Testis (tissue), 5 donors: ENCODE measurements at places on chromosomes 6 and 20. TPM values are rescaled to one million over a fixed set of nuclear protein-coding genes. Genes with fewer than 3 reads are reported as not detected.
A peak's percentile ranks its signal among the peaks of the same experiment; 100 is the strongest.

DNA sequence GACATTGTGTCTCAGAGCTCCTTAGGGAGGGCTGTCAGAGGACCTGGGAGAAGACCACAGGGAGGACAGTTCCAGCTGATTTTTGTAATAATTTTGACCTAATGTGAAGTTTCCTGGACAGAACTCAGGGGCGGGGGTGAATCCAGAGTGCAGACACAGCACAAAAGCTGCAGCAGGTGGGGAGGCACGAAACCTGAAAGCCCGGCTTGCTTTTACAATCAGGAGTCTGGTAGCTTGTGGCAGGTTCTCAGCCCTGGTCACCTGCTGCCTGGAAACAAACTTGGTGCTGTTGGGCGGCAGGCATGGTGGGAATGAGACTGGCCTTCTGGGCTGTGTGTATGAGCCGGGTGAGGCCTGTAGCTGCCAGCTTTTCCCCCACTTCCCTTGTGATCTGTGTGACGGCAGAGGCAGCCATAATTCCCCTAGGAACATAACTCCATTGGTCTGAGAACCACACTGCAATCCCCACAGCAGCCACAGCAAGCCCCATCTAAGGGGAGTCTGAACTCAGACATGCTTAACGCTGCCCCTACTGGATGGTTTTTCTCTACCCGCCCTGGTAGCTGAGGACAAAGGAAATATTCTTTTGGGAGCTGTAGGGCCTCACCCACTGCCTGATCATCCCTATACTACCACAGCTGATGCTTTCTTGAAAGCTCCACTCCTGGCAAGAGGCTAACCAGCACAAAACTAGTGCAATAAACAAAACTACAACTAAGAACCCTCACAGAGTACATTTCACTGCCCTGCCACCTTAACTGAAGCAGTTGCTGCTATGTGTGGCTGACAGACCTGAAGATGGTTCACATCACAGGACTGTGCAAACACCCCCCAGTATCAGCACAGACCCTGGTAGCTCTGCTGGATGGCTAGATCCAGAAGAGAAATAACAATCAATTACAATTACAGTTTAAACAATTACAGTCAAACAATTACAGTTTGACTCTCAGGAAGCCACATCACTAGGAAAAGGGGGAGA is 1055.1 kb upstream of the GJE1 start:
- no peaks in the 10 kb centered on the region for H3K4me1 ChIP-seq
- no peak overlapping the region for H3K27ac ChIP-seq
- no peaks in the 10 kb centered on the region for H3K36me3 ChIP-seq
- H3K27me3 ChIP-seq: no peaks in the 10 kb centered on the region
- no peak overlapping the region for H3K4me3 ChIP-seq

- H3K4me1 ChIP-seq: no peaks in the 10 kb centered on the region
- H3K36me3 ChIP-seq: no peaks in the 10 kb centered on the region
- DNase-seq: no peak
Observed at GRCh38 chr20:9270831-9271230, 201.9 kb downstream of the PLCB4 start.

DNA sequence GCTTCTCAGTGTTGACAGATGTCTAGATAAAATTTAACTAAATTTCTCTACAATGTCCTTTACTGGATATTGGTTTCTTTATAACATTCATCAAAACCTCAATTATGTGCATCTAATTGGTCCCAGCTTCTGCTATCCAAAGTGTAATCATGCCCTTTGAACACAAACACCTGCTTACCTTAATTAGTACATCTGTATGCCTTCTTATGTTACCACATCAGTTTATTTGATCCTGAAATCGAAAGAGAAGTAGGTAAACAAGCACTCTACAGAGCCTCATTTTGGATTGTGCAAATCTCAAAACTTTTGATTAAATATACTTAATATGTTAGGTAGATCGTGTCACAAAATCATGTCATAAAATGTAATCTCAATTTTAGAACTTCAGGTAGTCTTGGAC is 36.5 kb downstream of the TAB2 start:
- no peak overlapping the region for H3K27ac ChIP-seq
- H3K4me1 ChIP-seq: no peaks in the 10 kb centered on the region
- H3K4me3 ChIP-seq: no peak overlapping the region
- no peaks in the 10 kb centered on the region for H3K36me3 ChIP-seq

GRCh38 chr6:7252390-7252789 is 60.6 kb downstream of the SSR1 start:
- H3K4me1 ChIP-seq: no peaks in the 10 kb centered on the region
- H3K27ac ChIP-seq: no peak overlapping the region
- no peak overlapping the region for H3K4me3 ChIP-seq
- H3K36me3 ChIP-seq: no peaks in the 10 kb centered on the region

DNA sequence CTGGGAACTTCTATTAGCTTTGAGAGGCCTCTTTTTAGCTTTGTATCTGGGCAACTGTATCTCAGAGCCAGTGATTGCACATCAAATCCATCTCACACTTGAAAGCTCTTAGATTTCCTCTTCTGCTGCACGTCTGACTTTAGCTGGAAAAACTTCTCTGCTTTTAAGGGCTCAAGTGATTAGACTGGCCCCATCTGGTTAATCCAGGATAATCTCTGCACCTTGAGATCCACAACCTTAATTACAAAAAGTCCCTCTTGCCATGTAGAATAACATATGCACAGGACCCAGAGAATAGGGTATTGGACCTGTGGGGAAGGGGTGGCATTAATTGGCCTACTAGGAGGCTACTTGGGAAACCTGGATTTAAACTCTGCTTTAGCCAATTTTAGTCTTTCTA is 24.2 kb downstream of the KLHL31 start:
- H3K27me3 ChIP-seq: no peaks in the 10 kb centered on the region
- no peaks in the 10 kb centered on the region for H3K4me1 ChIP-seq
- no peak overlapping the region for H3K27ac ChIP-seq

GRCh38 chr20:44651684-44652423 is at the start of gene ADA:
ADA (minus strand) TSS chr20:44651699; CDS start chr20:44651607, 92 bp downstream.
- no peaks in the 10 kb centered on the region for H3K36me3 ChIP-seq
- peak within 1 kb of the TSS; percentile 65 for H3K27ac ChIP-seq
- H3K4me3 ChIP-seq: peak within 1 kb of the TSS; percentile 52
- H3K27me3 ChIP-seq: no peaks in the 10 kb centered on the region

Gene MLN
- not detected for polyA plus RNA-seq

Gene SLC32A1
- polyA plus RNA-seq: 0.96 TPM

Gene PRIM2
- 11.0 TPM for polyA plus RNA-seq
